Cortex of kidney (tissue), 1 donor: ENCODE measurements at places on chromosomes 2 and 18.

GRCh38 chr18:78765637-78766281 lies 213.9 kb upstream of the SALL3 start:
- DNase-seq = no peak

DNA sequence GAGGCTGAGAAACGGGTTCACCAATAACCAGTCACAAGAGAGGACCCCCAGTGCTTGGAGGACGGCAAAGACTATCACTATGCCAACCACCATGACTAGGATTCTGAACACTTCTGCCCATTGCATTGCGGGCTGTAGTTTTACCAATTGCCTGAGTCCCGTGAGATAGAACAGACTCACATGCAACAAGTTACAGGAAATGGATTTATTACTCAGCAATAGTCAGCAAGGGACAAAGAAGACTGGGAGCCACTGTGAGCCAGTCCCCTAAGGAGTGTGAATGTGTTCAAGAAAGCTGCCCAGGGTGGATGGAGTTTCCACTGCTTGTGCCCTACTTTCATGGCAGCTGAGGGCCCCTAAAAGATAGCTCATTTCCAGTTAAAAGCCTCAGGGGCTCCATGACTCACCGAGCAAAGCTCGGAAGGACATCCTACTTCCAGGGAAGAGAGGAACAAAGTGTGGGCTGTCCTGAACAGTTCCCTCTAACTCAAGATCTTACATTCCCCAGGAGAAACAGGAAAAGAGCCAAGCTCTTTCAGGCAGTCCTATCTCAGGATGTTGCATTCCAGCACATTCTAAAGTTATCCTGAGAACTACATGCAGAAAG lies 54.4 kb downstream of the SLC4A3 start:
- DNase-seq = no peak

DNA sequence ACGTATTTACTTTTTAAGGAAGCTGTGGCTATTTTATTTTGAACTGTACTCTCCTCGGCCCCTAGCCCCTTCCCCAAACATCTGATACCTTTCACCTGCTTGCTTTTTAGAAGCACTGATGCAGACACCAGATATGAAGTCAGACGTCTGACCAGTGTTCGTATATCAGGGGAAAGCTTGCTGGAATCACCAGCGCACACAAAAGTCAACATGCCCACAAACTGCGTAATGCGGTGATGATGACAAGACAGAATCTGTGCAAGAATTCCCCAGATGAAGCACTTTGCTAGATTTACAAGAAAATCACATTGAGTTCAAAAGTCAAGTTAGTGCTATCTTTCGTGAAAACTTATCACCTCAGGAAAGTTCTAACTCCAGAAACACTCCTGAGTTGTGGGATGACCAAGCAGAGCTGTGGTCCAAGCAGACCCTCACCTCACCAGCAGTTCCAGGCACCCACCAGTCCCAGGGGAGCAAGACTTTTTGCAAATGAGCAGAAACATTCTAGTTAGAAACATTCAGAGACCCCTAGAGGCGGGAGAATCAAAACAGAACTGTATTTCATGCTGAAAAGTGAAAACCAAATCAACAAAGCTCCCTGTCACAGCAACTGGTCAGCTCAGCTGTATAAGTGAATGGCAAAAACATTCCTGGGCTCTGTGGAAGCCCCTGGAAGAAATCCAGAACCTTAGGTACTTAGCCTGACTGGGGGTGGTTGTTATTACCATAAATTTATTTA lies 55.7 kb downstream of the INO80C start:
- DNase-seq = no peak

GRCh38 chr18:57294547-57294946 lies 57.8 kb upstream of the ST8SIA3 start:
- no peak for DNase-seq

- no peak for DNase-seq
Observed at GRCh38 chr2:155308367-155309009, 610.0 kb downstream of the KCNJ3 start.

- no peak for DNase-seq
Observed at GRCh38 chr2:233163486-233164103, 87.9 kb upstream of the ATG16L1 start.

GRCh38 chr2:196249860-196250259 lies 78.5 kb upstream of the STK17B start:
- no peak for DNase-seq

DNA sequence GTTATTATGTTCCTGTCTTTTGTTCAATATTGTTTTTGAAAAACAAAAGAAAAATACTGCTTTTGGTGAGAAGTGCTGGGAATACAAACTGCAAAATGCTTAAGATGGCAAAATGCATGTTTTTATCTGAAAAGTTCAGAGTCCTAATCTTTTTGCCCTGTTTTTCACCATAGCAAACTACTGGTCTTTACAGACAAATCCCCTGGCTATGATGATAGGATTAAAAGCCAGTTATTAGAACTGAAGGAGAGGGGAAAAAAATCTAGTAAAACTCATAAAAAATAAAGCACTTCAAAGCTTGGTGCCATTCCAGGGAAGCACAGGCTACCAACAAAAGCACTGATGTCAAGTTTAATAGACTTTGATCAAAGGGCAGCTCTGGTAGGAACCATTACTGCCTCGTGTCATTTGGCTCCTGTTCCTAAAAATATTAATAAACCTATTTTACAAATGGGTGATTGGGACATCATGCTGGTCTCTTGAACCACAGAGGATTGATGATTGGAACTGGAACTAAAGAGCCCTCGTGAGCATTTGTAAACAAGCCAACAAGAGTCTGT lies 194.7 kb downstream of the RAB3GAP1 start:
- DNase-seq = no peak

DNA sequence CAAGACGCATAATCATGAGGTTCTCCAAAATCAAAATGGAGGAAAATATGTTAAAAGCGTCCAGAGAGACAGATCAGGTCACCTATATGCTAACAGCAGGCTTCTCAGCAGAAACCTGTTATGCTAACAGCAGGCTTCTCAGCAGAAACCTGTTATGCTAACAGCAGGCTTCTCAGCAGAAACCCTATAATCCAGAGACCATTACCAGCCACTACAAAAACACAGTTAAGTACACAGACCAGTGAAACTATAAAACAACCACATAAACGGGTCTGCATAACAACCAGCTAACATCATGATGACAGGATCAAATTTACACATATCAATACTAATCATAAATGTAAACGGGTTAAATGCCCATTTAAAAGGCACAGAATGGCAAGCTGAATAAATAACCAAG lies 1548.4 kb upstream of the TMEFF2 start:
- no peak for DNase-seq

DNA sequence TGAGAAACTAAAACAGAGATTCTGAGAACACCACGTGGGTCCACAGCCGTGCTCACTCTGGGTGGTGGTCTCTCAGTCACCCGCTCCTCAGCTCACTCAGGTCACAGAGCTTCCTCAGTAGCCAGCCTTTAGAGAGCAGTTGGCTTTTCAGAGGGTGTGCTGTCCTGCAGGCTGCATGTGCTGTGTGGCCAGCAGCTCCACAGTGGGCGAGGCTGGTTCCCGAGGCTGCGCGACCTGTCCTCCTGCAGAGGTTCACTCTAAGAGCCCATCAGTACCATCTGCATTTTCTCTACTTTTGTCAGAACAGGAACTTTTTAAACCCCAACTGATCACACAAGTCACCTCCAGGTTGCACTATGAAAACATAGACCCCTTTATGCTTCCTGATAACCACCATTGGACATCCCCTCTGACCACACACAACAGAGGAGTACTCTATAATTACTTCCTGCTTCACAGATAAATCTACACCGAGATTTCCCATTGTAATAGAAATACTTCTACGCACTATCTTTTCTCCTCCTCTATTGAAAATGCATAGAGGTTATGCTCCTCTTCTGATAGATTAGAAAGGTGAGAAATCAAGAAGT lies 93.1 kb downstream of the GYPC start:
- DNase-seq = no peak

GRCh38 chr2:223863491-223863890 lies 26.1 kb upstream of the AP1S3 start:
- DNase-seq = no peak

- no peak for DNase-seq
Observed at GRCh38 chr2:11371092-11371937, 26.9 kb upstream of the ROCK2 start.

- DNase-seq = no peak
Observed at GRCh38 chr2:103986001-103986400, 867.9 kb upstream of the POU3F3 start.

- no peak for DNase-seq
Observed at GRCh38 chr2:8586457-8587051, 95.3 kb upstream of the ID2 start.

GRCh38 chr2:207901401-207901800 lies 123.9 kb downstream of the PLEKHM3 start:
- DNase-seq = no peak

DNA sequence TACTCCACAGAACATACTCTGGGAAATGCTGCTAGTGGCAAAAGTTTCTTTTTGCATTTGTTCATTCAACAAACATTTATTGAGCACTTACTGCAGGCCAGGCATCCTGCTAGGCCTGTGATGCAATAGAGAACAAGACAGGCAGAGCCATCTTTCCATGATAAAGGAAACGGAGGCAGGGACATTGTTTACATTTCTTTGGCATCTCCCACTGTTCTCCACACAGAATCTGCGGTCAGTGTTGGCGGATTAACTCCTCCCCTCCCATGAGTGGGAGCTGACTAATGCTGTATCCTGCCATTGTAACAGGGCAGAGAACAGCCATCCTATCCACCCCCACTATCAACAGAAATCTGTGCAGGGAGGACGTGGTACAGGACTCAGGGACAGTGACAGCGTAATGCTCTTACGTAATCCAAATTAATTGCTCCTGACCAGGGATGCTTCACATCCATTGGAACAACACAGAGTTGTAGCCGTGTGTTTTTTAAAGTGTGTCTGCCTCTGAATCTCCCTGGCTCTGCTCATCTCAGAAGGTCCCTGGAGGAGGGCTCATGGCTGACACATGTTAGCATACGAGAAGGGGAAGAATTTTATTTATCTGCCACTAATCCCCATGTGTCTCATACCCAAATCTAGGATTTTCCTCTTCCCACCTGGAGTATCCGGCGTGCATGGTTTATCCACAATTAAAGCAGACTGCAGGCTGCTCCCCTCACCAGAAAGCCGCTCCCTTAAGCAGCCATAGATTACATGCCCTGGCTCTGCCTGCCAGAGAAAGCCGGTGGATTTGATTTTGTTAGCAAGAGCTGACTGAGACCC lies 32.3 kb downstream of the STEAP3 start:
- DNase-seq = no peak

DNA sequence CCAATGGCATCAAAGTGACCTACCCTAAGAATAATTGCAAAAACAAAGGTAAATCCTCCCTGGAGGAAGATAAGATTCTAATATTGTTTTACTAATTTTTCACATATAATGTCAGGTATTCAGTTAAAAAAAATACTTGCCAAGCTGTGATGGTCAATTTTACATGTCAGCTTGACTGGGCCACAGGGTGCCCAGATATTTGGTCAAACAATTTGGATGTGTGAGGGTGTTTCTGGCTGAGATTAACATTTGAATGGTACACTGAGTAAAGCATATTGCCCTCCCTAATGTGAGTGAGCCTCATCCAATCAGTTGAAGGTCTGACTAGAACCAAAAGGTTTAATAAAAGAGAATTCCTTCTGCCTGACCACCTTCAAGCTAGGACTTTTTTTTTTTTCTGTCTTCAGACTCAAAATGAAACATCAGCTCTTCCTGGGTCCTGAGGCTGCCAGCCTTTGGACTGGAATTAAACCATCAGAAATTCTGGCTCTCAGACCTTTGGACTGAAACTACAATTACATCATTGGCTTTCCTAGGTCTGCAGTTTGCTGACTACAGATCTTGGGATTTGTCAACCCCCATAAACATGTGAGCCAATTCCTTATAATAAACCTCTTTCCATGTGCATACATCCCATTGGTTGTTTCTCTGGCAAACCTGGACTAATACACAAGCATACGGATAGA lies 65.4 kb downstream of the LDAH start:
- no peak for DNase-seq

DNA sequence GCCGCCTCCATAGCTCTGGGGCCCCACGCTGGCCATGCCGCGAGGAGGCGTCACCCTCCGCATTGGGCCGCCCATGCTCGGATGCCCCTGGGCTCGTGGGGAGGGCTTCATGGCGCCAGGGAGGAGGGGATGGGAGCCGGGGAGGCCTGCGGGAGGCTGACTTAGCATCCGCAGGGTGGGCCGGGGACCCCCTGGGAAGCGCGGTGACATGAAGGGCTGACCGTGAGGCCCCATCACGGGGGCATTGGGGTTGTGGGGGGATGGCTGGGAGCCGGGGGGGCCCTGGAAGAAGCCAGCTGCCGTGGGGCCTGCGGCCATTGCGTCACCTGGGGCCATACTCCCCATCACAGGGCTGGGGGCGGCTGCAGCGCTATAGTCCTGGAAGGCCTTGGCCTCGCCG lies 26.0 kb upstream of the ANKRD62 start:
- no peak for DNase-seq
